ENCODE measurements at places on chromosomes 1 and 21. TPM values are rescaled to one million over a fixed set of nuclear protein-coding genes. Genes with fewer than 3 reads are reported as not detected.

Gene TCHH
- total RNA-seq, result under 0.01 TPM

Gene LCE3E
- total RNA-seq, result not detected

Gene WDR64
- total RNA-seq, result not detected

Gene GSTM5
- total RNA-seq, result 0.09 TPM

Gene RCSD1
- total RNA-seq, result under 0.01 TPM

Gene CDK11A
- total RNA-seq, result 16.8 TPM

Gene IL20
- not detected for total RNA-seq

Gene SH2D2A
- 0.09 TPM for total RNA-seq

Gene GJA9
- not detected for total RNA-seq

Gene SPRR2B
- total RNA-seq, result not detected

Gene CACNA1S
- total RNA-seq, result not detected

Gene C1orf185
- not detected for total RNA-seq

Gene HMCN1
- 7.2 TPM for total RNA-seq

Gene ELAVL4
- total RNA-seq, result not detected

Gene DNAJC28
- 0.94 TPM for total RNA-seq

Gene ADAMTS4
- total RNA-seq, result 13.9 TPM
